ENCODE measurements at places on chromosomes 6 and 20.

DNA sequence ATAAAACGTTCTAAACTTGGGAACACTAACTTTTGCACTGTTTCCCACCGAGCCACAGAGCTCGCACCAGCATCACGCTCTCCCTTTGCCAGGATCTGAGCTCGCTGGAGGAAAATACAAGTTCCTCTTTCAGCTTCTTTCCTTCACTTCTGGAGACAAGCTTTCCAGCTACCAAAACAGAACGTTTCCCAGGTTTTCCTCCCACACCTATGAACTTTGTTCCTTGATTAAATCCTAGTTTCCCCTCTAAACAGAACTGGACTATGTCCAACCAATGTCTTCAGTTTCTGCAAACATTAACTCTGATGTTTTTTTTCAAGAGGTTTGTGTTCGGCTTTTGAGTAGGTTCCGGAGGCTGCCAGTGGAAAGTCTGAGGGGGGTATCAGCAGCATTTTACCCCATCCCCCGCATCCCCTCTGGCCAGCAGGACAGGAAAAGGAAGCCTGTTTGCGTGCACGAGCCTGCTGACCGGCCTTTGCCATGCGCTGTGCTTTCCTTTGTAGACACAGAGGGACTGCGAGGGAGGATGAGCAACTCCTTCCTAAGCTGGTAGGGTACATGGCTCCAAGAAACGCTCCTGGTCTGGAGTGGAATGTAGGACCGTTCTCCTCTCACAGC, 135.5 kb downstream of the LY86 start:
- DNase-seq = peak; percentile 53

DNA sequence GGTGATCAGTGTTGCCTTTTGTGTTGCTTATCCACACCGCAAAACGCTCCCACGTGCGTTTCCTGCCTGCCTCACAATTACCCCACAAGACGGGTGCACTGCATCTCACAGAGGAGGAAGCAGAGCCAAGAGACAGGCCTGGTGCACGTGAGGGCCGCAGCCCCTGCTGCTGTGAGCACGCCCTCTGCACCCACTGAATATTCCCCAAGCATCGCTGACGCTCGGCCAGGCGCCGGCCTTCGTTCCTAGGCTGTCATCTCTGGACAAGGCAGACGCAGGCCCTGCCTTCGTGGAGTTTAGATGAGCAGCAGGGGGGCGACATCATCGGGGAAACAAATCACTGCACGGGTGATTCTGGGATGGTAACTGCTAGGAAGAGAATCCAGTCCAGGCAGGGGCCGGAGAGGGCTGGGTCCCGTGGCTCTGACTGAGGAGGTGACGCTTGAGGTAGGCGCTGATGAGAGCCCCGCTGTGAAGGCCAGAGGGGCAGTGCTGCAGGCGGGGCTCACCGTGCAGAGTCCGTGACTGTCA, 162.4 kb upstream of the QKI start:
- no peak for DNase-seq

GRCh38 chr20:7346562-7346961, 579.1 kb downstream of the BMP2 start:
- DNase-seq = no peak

- DNase-seq = no peak
Measured at GRCh38 chr20:2357114-2357513, 23.6 kb upstream of the TGM6 start.

DNA sequence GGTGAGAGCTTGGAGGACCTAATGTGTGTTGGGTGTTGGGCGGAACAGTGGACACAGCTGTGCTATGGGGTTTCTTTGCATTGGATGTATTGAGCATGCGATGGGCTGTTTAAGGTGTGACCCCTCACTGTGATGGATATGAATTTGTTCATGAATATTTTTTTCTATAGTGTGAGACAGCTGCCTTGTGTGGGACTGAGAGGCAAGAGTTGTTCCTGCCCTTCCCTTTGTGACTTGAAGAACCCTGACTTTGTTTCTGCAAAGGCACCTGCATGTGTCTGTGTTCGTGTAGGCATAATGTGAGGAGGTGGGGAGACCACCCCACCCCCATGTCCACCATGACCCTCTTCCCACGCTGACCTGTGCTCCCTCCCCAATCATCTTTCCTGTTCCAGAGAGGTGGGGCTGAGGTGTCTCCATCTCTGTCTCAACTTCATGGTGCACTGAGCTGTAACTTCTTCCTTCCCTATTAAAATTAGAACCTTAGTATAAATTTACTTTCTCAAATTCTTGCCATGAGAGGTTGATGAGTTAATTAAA, 3.0 kb downstream of the HLA-A start:
- no peak for DNase-seq
